Large intestine (tissue), 12 donors: ENCODE measurements at places on chromosomes 5 and 9.

DNA sequence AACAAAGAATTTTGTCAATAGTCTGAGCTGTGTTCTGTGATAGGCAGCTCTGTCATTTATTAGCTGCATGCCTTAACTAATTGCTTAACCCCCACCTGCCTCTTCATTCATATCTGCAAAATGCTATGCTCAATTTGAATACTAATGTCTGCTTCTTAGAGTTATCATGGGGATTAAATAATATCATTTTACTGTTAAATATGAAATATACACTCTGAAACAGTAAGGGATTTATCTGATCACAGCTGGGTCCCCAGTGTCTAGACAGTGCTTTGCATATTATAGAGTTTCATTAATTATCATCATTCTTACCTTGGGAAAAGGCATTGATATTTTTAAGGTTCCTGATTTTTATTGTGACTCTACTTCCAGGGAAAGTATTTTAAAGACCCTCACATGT is 12.0 kb downstream of the TEX48 start:
- DNase-seq = no peak

DNA sequence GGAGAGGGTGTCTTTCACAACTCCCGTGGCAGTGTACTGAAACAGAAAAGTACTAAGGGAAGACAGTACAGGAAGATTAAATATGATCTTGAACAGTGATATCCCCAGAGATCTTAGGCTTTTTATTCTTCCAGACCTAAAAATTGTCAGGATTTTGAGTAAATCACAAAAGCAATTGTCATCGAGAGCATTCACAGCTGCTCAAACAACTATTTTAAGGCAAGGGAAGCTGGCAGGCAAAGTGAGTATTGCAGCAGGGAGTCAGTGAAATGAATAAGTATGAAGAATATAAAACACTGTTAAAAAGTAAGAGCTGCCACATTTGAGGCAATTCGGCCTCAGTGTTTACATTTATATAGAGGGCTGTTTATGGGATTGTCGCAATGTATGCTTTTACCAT is 479.0 kb downstream of the CAAP1 start:
- no peak for DNase-seq

GRCh38 chr5:17893026-17893635 is 258.9 kb downstream of the TAF11L14 start:
- DNase-seq = no peak

GRCh38 chr9:880725-881124 is 39.2 kb downstream of the DMRT1 start:
- DNase-seq = no peak
